HFFc6 (cell line): ENCODE measurements at places on chromosomes 1 and 21. TPM values are rescaled to one million over a fixed set of nuclear protein-coding genes. Genes with fewer than 3 reads are reported as not detected.

The STUM gene
- total RNA-seq, result not detected in 3 replicates

The LYPD8 gene
- 0.15 to 0.27 TPM (median 0.21 TPM) in 3 replicates for total RNA-seq

The PTGFR gene
- 10.4 to 18.5 TPM (median 12.2 TPM) in 3 replicates for total RNA-seq

The TRIM45 gene
- total RNA-seq, result 3.2 to 4.2 TPM (median 4.2 TPM) in 3 replicates

The SDC3 gene
- total RNA-seq, result 52.5 to 60.5 TPM (median 52.6 TPM) in 3 replicates

The MRAP gene
- not detected in 3 replicates for total RNA-seq

The PIK3R3 gene
- 6.0 to 9.7 TPM (median 8.2 TPM) in 3 replicates for total RNA-seq

The PLPPR4 gene
- 0.40 to 0.72 TPM (median 0.47 TPM) in 3 replicates for total RNA-seq

The VASH2 gene
- 0.07 TPM in 1 of 3 replicates, not detected in the others for total RNA-seq

The AMPD1 gene
- not detected in 3 replicates for total RNA-seq

- no peaks in the 10 kb centered on the region for H3K36me3 ChIP-seq
- H3K27ac ChIP-seq, result no peak overlapping the region
- no peak for DNase-seq
- H3K4me1 ChIP-seq, result peaks cover 10% of the 10 kb centered on the region; the same call in 1 of the 2 replicates
Observed at GRCh38 chr1:30652152-30652841, 71.1 kb downstream of the MATN1 start.

DNA sequence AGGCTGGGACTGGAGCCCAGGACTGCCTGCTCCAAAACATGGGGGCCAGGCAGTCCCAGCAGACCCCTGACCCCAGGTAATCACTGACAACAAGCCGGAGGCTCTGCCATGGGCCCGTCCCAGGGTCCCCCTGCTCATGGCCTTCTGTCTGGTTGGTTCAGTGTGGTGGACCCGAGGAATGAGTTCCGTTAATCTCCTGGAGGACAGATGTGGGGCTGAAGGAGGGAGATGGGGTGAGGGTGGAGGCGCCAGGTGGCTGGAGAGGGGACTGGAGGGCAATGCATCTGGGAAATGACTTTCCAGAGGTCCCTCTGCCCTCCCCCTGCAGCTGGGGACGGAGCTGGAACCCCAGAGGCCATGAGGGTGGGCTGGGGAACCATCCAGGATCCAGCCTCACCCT is 103.2 kb downstream of the EBNA1BP2 start:
- peaks cover 5% of the 10 kb centered on the region for H3K27me3 ChIP-seq
- no peak overlapping the region for H3K4me3 ChIP-seq
- H3K4me1 ChIP-seq, result peaks cover 11% of the 10 kb centered on the region
- no peak overlapping the region for H3K27ac ChIP-seq

GRCh38 chr21:44436958-44437357 is 18.4 kb upstream of the LRRC3 start:
- peaks cover 3% of the 10 kb centered on the region; the same call in 1 of the 2 replicates for H3K36me3 ChIP-seq
- peaks cover 2% of the 10 kb centered on the region; the same call in 1 of the 2 replicates for H3K27me3 ChIP-seq
- H3K4me1 ChIP-seq, result no peaks in the 10 kb centered on the region
- H3K27ac ChIP-seq, result no peak overlapping the region
- no peak overlapping the region for H3K4me3 ChIP-seq

DNA sequence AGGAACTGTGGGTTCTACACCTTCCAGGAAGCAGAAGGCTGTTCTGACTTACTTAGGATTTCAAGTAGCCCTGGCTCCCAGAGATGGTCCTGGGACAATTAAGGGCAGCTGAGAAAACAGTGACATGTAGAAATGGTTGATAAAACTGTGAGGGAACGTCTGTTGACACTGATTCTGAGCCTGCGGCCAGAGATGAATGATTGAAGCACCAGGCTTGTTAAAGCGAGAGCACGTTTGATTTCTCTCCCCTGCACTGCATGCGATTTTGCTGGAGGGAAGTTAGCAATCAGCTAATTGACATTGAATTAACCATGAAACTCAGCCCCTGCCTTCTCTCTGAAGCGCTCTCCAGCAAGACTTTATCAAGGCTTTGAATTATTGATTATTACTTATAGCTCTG is 29.9 kb upstream of the POU3F1 start:
- H3K27me3 ChIP-seq, result peaks cover 27% of the 10 kb centered on the region
- DNase-seq, result no peak
- H3K4me3 ChIP-seq, result no peak overlapping the region
- H3K4me1 ChIP-seq, result no peaks in the 10 kb centered on the region

DNA sequence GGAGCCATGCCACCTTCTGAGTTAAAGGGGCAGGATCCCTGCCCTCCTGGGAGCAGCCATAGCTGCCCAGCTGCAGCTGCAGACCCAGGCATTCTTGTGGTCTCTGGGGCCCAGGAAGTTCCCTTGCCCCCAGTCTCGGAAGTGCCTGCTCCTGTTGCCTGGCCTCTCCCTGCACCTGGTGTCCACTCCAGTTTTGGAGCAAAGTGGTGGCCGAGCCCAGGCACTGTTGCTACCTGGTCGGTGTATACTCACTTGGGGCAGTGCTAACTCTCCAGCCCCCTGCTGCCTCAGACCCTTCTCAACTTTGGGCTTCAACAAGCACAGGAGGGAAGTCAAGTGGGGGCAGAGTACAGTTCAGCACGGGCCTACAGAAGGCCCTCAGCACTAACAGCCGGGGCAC is 352.9 kb upstream of the NCAM2 start:
- no peaks in the 10 kb centered on the region for H3K4me1 ChIP-seq
- H3K4me3 ChIP-seq, result no peak overlapping the region
- H3K27ac ChIP-seq, result no peak overlapping the region
- DNase-seq, result no peak
- H3K36me3 ChIP-seq, result no peaks in the 10 kb centered on the region

DNA sequence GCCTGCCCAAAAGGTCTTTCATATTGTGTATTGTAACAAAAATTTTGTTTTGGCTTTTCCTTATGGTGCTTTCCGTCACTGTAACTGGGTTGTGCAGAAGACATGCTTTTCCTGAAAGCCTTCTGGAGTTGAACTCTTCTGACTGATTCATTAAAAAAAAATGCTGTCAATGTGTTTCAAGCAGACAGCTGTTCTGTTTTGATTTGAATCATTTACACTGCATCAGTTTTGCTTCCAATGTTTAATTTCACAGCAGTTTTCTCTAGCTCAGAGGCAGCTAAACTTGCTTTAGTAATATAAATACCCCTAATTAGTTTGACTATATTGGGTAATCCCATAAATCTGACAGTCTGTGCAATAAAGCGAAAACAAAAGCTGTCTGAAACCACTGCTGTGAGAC is 7.9 kb downstream of the UTP11 start:
- no peak for DNase-seq
- peaks cover 6% of the 10 kb centered on the region; the same call in 1 of the 2 replicates for H3K4me1 ChIP-seq
- no peaks in the 10 kb centered on the region for H3K27me3 ChIP-seq
- no peak overlapping the region for H3K4me3 ChIP-seq

DNA sequence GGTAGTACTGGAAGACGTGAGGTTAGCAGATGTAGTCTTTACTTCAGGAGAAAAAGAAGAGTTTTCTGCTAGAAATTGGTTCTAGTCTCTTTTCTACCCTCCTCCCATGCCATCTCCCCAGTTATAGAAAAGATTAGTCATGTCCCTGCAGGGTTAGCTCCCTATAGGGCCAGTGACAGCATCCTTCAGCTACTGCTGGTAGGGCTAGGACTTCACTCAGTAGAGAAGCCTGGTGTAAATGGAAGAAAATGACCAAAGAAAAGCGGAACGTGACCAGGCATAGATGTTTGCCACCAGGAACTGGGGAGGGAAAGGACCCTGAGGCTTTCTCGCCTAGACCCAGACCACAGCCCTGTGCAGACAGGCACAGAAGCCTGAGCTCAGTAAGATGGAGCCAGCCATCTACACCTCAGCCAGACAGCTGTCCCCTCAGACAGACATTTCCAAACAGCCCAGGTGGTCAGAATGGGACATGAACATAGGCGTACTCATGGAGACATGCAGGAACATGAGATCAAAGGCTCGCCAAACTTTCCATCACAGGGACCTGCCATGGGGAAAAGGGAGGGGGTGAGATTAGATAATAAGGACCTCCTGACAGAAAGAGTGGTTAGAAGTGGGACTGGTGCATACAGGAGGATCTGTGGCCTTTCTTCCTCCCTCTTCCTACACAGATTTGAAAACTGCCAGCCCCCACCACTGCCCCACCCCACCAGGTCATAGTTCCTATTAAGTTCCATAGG is 23.5 kb upstream of the SLAMF9 start:
- DNase-seq, result peak; percentile 10
- H3K36me3 ChIP-seq, result no peaks in the 10 kb centered on the region; the same call in 1 of the 2 replicates
- no peak overlapping the region for H3K4me3 ChIP-seq
- no peak overlapping the region for H3K27ac ChIP-seq

DNA sequence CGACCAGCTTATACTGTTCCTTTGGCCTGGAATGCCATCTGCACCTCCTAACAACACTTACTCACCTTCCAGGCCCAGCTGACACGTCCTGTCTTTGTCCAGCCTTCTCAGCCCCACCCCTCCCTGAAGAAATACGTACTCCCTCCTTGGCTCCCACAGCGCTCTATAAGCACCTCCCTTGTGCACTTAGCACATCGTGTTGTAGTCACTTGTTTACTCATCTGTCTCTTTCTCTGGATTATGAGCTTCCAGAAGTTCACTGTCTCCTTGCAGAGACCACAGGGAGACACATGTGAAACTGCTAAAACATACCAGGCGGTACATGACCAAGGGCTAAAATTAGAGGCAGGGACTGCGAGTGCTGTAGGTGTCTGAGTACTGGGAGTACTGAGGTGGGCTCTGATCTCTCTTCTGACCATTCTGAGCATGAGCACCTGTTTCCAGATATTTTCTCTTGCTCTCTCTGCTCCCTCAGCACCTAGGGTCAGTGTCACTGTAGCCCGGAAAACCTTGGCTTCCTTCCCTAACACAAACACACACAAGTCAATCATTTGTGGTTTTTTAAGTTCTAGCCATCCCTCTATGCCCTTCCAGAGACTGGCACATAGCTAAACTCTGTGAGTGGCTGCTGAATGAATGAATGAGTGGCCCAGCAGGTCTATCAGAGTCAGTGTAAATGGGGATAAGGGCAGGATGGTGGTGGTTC is 5.1 kb downstream of the DCST1 start:
- no peak overlapping the region for H3K4me3 ChIP-seq
- H3K27me3 ChIP-seq, result peaks cover 49% of the 10 kb centered on the region
- peaks cover 8% of the 10 kb centered on the region for H3K4me1 ChIP-seq
- no peak overlapping the region for H3K27ac ChIP-seq
- peak; percentile 16 for DNase-seq
- H3K36me3 ChIP-seq, result no peaks in the 10 kb centered on the region

GRCh38 chr21:23245255-23245654 is 2247.0 kb downstream of the NCAM2 start:
- no peak overlapping the region for H3K4me3 ChIP-seq
- no peaks in the 10 kb centered on the region for H3K4me1 ChIP-seq
- DNase-seq, result no peak
- no peaks in the 10 kb centered on the region; the same call in 1 of the 2 replicates for H3K36me3 ChIP-seq

DNA sequence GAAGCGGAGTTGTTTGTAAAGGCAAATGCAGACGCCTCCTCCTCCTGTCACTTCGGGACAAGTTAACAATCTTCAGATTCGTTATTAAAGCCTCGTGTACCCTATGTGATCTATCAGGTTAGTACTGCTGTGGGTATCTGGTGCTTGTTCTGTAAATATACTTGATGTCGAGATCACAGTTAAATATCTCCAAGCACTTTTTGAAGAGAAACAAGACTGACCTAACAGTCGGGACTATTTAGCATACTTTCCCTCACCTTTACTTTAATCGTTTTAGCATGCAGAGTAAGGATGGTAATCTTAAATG is 710 bp downstream of the KLHL20 start:
- peak overlapping the region; percentile 97 for H3K4me3 ChIP-seq
- peaks cover 7% of the 10 kb centered on the region; the same call in 1 of the 2 replicates for H3K27me3 ChIP-seq
- H3K36me3 ChIP-seq, result peaks cover 14% of the 10 kb centered on the region
- DNase-seq, result no peak

- no peak overlapping the region for H3K4me3 ChIP-seq
- no peak overlapping the region for H3K27ac ChIP-seq
- no peaks in the 10 kb centered on the region for H3K36me3 ChIP-seq
- no peak for DNase-seq
Observed at GRCh38 chr21:28106370-28106890, 886.2 kb downstream of the LTN1 start.

DNA sequence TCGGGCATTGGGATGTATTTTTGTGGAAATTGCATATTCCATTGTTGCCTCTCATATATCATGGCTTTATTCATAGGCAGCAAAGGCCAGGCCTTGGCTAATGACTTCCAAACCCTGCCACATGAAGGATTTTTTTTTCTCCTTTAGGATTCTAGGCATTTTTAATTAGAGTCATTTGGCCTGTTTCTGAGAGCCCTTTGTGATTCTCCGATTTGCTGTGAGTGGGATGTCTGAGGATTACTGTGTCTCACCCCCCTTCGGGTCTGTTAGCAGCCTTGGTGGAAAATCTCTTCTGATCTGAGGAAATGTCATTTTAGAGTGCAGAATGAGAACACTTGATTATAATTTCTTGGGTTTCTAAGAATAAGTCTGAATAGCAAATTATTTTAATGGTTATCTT is 253.5 kb downstream of the NTNG1 start:
- H3K4me3 ChIP-seq, result no peak overlapping the region
- H3K27ac ChIP-seq, result no peak overlapping the region
- DNase-seq, result no peak
- H3K36me3 ChIP-seq, result no peaks in the 10 kb centered on the region

GRCh38 chr1:21716169-21716568 is 47.0 kb upstream of the RAP1GAP start:
- H3K27me3 ChIP-seq, result no peaks in the 10 kb centered on the region; the same call in 1 of the 2 replicates
- DNase-seq, result no peak
- no peak overlapping the region for H3K4me3 ChIP-seq

DNA sequence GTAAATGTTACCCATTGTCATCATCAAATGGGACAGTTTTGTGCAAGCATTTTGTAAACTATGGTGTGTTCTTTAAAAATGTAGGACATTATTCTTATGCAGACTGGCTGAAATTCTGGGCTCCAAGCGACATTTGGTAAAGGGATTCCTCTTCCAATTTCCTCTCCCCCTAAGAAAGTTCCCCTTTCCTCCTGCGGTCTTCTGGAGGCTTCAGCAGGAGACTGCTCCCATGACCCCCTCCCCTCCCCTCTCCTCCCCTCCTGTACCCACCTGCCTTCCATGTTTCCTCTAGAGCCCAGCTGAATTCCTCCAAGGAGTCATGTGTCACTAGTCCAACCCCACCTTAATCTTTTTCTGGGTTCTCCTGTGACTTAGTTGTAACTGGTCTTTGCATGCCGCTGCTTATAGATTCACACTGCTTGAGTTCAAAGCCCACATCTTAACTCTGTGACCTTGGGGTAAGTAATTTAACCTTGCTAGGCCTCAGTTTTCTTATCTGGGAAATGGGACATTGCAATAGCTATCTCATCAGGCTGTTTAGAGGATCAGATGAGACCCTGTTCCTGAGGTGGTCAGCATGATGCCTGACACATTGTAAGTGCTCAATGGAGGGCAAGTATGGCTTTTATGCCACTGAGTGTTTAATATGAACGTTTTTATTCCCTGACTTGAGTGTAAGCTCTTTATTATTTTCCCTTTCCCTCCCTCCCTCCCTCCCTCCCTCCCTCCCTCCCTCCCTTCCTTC is 69.9 kb upstream of the WDR26 start:
- no peaks in the 10 kb centered on the region; the same call in none of the 2 replicates for H3K27me3 ChIP-seq
- peaks cover 79% of the 10 kb centered on the region for H3K4me1 ChIP-seq
- H3K27ac ChIP-seq, result peak overlapping the region; percentile 83
- no peaks in the 10 kb centered on the region for H3K36me3 ChIP-seq
- 0 out of 2 replicates have a peak overlapping the region, but pooled peaks have one; percentile 13 for H3K4me3 ChIP-seq
